ENCODE measurements at places on chromosomes 3 and 15.

DNA sequence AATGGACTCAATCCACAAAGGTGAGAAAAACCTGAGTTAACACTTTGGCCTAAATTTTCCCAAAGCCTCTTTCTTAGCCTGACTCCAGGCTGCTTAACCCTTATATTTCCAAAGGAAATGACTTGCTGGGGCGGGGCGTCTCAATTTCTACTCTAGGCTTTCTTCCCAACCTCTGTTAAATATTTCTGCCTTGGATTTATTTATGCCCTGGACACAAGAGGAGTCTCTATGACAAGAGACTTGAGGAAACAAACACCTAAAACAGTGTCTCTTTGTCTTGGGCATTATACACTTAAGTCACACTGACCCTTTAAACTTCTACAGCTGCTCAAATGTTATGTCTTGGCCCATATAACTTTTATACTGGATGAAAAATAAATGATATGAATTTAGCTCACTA lies 28.3 kb upstream of the AP4E1 start:
- peak; percentile 23 for DNase-seq

DNA sequence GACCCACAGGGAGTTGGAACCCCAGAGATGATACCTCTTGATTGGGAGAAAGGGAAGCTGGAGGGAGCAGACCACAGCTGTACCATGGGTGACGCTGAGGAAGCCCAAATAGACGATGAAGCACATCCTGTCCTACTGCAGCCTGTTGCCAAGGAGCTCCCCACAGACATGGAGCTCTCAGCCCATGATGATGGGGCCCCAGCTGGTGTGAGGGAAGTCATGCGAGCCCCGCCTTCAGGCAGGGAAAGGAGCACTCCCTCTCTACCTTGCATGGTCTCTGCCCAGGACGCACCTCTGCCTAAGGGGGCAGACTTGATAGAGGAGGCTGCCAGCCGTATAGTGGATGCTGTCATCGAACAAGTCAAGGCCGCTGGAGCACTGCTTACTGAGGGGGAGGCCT lies 201.1 kb downstream of the AKAP13 start:
- DNase-seq: no peak

DNA sequence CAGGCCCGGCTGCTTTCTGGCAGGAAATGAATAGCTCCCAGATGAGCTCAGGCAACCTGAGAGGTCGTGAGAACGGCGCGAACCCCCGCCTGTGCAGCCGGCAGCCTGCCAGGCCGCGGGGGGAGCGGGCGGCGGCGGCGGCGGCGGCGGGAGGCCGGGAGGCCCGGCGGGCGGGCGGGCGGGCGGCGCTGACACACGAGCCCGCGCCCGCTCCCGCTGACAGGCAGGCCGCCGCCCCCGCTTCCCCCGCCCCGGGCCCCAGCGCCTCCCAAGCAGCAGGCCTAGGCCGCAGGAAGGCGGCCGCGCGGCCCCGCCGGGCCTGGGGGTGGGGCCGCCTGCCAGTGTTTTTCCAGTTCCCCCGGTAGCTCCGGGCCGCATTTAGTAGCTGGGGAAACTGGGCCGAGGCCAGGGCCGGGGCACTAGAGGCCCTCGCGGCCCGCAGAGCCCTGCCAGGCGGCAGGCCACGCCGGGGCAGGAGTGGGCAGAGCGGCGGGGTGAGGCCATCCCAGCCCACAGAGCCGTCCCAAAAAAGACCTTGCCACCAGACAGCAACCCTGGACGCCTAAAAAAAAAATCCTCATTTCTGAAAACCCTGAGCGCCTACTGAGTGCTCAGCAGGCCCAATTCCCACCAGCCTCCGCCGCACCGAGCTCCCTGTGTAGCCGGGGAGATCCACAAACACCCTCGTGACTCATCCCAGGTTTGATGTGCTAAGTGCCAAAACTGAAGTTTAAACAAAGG lies 5.6 kb downstream of the HES1 start:
- peak; percentile 97 for DNase-seq

GRCh38 chr3:171282041-171282440 lies 178.2 kb downstream of the TNIK start:
- no peak for DNase-seq

GRCh38 chr3:42709621-42710020 lies 7.0 kb upstream of the HHATL start:
- DNase-seq: no peak

DNA sequence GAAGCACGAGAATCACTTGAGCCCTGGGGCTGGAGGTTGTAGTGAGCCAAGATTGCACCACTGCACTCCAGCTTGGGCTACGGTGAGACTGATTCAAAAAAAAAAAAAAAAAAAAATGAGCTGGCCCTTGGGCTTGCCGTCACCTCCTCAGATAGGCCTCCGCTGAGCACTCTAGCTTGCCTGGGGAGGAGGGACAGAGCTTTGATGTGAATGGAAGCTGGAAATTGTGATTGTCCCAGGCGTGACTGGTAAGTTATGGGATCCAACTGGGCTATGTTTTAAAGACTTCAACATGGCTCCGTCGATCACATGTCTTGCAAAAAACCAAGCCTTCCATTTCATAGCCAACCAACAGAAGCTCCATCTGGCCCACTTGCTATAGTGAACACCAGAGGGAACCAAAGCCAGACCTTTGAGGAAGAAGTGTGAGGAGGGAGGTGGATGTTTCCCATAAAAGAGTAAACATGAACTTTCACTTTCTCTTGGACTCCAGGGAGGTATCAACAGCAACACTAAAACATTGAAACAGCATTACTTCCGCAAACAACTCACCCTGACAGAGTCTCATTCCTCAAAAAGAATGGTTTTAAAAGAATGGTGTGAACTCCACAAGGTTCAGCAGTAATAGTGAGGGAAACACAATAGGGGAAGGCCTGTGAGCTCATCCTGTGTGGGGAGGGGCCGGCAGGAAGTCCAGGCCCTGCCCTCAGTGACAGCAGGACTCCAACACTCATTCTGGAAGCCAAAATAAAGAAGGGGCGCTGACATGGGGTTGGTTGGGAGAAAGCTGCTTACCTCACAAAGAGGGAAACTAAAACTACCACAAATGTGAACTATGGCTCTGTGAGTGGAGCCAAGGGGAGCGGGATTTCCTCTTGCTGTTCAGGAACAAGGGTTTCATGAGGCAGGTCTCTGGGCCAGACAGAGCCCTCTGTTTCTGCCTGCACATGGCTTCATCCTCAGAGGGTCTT lies 59.2 kb upstream of the IL12A start:
- DNase-seq: peak; percentile 69

DNA sequence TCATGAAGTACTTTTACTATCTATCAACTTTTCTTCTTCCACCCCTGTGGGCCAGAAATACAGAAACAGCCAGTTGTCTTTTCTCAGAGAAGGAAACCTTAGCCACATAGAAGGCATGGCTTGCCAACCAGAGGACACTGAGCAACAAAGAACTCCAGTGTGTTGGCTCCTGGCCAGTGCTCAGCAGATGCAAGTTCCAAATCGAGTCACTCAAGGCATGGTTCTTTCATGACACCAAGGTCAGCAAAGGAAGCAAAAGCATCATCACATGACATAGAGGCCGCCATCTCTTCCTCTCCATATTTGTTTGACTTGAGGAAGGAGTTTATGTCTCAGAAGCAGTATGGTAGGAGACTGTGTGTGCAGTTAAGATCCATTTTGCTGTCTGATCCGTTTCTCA lies 92.2 kb downstream of the MYLK start:
- no peak for DNase-seq

DNA sequence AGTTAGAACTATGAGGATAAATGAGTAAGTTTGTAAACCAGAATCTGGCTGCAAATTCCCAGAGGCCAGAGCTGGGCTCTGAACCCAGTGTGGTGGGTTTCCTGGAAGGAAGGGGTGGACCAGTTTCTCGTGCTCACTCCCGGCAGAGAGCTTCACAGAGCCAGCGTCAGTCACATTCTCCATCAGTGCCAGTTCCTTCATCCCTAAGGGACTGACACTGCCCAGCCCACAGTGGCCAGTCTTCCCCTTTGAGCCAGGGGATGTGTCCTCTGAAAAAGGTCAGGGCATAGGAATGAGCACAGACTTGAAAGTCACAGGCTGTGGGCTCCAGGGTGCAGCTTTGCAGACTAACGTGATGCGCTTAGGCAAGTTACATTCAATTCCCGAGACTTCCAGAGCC lies 135.8 kb upstream of the HACD2 start:
- DNase-seq: no peak

GRCh38 chr3:16583551-16583950 lies 21.7 kb downstream of the DAZL start:
- DNase-seq: peak; percentile 48

DNA sequence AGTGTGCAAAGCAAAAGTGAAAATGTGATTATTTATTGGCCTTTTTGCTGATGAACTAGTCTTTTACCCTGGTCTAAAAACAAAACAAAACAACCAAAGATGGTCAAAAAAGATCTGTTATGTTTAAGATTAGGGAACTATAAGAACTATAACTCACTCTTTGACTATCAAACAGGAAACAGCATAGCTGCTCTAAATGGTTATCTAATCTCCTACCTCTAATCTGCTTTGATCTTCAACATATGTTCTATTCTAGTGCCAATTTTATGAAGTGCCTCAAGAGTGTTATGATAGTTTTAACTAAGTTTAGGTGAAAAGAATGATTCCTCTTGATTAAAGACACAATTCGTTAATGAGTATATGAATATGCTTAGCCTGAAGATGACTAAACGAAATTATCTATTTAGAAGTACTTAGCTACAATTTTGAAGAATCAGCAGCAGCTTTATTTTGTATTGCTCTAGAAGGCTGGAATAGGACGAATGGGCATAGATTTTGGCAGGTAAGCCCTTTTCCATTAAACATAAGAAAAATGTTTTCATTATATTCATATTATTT lies 46.0 kb downstream of the SETD2 start:
- no peak for DNase-seq

DNA sequence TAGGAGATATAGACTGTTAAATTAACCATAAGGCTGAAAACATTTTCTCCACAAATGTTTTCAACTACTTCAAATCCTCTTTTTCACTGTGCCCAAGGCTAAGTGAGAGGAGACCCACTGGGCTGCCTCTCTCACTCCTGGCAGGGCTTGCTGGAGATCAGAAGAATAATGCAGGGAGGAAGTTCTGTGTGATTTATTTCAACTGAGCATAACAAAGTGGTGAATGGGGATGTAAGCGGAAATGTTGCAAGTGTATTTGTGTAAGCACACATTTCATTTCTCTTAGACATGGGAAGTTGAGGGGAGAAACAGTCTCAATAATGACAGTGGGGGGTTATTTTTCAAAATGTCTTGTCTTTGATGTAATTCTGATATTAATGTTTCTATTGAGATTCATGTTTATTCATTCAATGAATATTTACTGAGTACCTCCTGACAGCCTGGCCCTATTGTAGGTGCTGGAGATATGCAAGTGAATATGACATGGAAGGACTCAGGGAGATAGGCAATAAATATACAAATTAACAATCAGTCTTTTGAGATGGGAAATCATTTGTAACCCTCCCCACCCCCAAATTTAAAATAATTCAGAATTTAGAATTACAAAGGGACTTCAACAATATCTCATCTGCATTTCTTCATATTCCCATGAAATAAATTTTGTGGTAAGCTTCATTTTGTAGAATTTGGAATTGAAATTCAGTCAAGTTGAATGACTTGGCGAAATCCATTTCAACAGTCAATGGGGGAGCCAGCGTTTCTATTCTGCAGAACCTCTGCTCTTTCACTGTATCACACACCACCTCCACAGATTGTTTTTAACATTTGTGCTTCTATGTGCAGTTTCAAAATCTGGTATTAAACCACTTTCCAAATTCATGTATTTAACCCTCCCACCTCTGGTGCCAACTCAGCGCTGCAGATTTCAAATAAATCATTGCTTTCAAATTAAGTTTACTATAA lies 247.2 kb downstream of the SLC9A9 start:
- peak; percentile 60 for DNase-seq

DNA sequence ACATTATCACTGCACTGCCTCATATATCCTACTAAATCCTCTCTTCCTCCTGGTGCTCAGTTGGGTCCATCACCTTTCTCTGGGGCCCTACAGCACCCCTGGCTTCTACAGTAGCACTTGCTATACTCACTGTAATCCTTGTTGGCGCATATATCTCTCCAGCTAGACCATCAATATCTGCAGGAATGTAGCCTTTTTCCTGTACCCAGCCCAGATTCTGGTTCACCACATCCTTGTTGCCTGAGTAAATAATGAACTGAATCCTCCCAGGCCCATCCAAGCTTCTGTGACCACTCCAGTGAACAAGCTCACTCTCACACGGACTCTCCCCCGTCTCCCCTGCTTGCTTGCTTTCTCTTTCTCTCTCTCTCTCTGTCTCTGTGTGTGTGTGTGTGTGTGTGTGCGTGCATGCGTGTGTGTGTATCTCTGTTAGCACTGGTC lies 62.5 kb upstream of the LIPC start:
- no peak for DNase-seq

- no peak for DNase-seq
Measured at GRCh38 chr3:46506526-46506925, 8.8 kb downstream of the RTP3 start.

- no peak for DNase-seq
Measured at GRCh38 chr15:66542896-66543295, 22.9 kb downstream of the LCTL start.

- no peak for DNase-seq
Measured at GRCh38 chr3:42230860-42231259, 35.1 kb downstream of the CCK start.

DNA sequence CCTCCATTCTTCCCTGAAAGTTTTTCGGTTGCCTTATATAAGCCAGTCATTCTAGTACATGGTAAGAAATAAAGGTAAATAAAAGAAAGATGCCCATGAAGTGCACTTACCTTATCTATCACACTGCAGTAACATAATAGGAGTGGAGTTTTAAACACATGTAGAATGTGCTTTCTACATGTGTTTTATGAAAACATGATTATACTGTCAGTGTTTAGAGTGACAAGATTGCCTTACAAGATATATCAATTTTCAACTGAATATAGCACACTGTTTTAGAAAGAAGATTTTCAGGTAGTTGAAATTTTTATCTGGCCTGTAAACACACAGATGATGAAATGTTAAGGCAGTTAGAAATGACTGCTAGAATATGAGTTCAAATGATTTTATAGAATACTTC lies 219.6 kb downstream of the EPHA3 start:
- DNase-seq: no peak

GRCh38 chr15:78982736-78983135 lies 37.9 kb upstream of the CTSH start:
- no peak for DNase-seq

GRCh38 chr3:118948146-118948545 lies 86.5 kb downstream of the IGSF11 start:
- no peak for DNase-seq

DNA sequence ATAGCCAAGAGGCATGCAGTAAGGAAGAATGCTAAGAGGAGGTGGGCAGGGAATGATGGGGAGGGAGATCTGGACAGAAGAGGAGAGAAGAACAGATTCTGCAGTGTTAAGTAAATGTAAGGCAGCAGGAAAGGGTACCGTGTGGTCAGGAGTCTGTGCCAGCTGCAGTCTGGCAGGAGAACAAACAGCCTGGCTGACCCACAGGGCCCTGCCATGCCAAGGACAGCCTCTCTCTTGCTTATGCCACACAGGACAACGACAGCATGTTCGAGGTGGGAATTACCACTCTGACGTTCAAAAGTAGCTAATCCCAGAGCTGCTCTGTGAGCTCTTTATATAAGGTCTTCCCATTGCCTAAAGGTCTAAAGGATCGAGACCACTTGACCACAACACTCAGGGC lies 31.3 kb downstream of the DAPK2 start:
- no peak for DNase-seq

GRCh38 chr15:67149068-67149772 lies 83.8 kb downstream of the SMAD3 start:
- no peak for DNase-seq

Data from MCF 10A (cell line).